ENCODE measurements at places on chromosomes 5 and 9.

DNA sequence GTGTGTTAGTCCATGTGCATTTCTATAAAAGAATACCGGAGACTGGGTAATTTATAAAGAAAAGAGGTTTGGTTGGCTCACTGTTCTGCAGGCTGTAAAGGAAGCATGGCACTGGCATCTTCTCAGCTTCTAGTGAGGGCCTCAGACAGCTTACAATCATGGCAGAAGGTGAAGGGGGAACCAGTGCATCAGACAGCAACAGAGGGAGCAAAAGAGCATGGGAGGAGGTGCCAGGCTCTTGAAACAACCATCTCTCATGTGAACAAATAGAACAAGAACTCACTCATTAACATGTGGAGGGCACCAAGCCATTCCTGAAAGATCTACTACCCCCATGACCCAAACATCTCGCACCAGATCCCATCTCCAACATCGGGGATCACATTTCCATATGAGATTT, 89.2 kb upstream of the IL33 start:
- no peak for DNase-seq

- DNase-seq: no peak
These were observed 64.5 kb upstream of the ADAMTS2 start for GRCh38 chr5:179409806-179410205.

GRCh38 chr5:68285075-68285840, 69.7 kb downstream of the PIK3R1 start:
- DNase-seq: no peak

- no peak for DNase-seq
These were observed 11.0 kb downstream of the ZBTB5 start for GRCh38 chr9:37454238-37454637.

- no peak for DNase-seq
These were observed 376.4 kb downstream of the CHSY3 start for GRCh38 chr5:130280528-130281217.

DNA sequence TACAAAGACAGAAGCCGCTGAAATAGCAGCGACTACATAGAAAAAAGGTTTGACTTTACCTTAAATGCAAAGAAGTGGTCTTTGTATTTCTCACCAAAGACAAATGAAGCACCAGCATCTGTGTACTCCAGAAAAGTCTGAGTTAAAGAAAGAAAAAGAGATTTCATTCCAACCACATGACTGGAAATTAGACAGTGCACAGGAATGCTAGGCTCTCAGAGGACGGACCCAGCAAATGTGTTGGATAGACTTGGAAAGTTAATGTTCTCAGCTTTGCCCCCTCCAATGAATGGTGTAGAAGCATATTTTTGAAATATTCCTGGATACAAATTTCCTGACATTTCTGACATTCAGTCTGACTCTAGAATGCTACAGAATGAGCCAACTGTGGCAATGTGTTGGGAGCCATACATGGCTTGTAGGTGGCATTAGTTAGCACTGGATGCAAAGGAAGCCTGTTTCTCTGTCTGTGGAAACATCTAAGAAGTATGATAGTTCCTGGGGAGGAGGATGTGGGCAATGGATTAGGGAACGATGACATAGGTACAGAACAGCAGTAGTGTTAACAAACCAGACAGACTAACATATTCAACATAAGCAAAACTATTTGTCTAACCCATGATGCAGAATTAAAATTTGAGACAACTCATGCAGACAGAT, 43.3 kb downstream of the SLC28A3 start:
- DNase-seq: no peak

GRCh38 chr5:160155017-160155750, 35.9 kb upstream of the PWWP2A start:
- DNase-seq: no peak

DNA sequence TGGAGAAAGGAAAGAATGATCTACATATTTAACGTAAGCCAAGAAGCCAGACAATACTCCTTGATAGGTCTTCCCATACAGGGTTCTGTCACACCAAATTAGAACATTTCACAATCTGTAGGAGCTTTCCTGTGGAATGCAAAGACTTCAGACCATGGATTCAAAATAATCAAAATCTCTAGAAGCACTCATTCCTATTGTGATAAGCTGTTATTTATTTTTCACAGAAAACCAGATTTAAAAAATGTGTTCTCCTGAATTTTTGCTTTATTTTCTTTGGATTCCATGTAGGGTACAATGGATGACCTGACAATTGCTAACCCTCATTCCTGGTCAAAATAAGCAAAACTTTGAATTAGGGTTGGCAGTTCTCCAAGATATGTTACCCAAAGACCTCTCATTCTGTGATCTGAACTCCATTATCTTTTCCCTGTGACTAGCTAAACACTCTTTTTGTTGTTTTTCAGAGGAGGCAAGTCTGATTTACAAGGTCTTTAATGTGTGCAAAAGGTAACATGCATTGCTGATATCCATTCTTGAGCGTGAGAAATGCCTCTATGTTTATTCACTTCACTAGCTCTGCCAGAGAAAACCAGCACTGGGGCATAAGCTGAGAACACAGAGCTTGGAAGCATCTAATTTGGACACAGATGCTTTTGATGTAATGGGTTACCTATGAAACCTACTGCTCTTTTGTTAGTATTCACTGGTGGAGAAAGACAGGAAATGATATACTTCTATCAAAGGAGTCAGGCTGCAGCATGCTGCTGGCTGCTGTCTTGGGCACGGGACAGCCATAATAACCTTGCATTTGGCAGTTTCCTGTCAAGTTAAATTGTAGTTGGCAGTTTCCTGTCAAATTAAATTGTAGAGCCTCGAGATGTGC, 31.4 kb downstream of the ACTBL2 start:
- peak; percentile 5 for DNase-seq

- DNase-seq: no peak
These were observed 489.1 kb downstream of the CSNK1G3 start for GRCh38 chr5:124001036-124001615.

GRCh38 chr5:16081376-16081955, 98.1 kb downstream of the MARCHF11 start:
- no peak for DNase-seq

DNA sequence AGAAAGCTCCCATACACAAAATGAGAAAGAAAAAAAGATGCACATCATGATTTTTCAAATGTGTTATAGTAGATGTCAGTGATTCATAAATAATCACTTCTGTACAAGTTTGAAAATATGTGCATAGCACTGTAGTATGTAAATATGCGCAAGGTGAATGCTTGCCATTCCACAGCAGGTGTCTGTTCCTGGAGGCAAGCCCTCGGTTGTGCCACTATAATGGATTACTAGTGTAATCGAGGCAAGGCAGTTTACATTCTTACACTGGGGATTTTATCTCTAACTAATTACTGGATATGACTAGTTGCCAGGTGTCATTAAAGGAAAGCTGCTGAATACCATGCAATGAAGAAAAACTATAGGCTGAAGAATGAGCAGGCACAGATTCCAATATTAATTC, 93.6 kb downstream of the ARHGEF28 start:
- no peak for DNase-seq

- no peak for DNase-seq
These were observed 10.8 kb upstream of the SLC12A7 start for GRCh38 chr5:1122511-1123294.

DNA sequence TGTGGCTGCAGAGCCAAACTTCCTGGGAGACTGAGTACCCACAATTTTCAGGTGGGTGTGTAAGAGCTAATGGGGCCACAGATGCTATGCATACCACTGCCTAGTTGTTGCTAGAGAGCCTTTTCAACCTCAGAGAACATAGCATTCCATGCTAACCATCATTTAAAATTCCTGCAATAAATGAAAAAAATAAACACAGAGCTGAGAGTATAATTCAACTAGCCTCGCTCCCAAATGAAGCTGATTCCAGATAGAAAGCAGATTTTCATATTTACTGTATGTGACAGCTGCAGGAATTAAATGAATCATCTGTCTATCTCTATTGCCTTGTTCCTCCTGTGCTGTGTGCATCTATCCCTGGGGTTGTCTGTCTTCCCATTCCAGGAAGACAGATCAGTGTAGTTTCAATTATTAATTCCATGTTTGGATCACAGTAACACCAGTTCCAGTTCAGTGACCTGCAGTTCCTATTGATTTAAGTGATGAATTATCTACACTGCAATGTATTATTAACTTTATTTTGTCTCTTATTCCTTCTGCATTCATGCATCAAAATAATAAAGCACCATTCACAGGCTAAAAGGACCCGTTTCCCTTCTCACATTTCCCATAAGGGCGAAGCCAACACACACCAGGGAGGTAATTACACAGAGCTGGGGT, 324.5 kb downstream of the SLIT3 start:
- no peak for DNase-seq

GRCh38 chr5:147081311-147081764, 153.5 kb upstream of the STK32A start:
- DNase-seq: no peak

DNA sequence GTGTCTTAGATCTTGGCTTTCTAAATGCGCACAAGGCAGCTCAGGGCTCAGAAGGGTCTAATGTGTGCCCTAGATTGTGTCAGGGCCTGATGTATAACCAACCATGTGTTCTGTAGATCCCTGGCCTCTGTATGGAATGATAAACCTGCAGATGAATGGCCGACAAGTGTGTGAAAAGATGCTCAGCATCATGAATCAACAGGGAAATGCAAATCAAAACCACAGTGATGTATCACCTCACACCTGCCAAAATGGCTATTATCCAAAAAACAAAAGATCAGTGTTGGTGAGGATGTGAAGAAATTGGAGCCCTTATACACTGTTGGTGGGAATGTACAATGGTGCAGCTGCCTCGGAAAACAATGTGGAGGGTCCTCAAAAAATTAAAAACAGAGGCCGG, 489.8 kb downstream of the SEMA5A start:
- no peak for DNase-seq

GRCh38 chr5:17228821-17229291, 11.4 kb downstream of the BASP1 start:
- no peak for DNase-seq

Measured in central memory CD4-positive, alpha-beta T cell (primary cell).